ENCODE measurements at places on chromosomes 5 and 9.

DNA sequence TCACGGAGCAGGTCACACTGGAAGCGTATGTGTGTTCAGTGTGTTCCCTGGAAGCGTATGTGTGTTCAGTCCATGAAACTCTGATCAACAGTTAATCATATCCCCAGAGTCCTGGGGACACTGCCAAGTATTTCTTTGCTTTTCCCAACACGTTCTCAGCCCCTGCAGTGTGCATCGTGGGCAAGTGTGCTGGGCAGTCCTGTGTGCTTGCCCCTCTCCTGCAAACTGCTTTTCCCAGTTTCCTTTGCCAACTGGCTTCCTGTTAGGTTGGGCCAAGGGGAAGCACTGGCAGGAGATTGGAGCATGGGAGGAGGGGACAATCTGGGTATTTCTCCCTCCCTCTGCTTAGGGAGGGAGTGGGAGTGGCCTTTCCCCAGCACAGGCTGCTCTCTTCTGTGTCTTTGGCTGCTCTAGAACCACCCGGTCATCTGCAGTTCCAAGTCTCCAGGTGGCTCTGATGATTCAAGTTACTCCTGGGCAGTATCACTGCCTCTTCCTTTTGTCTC is 36.8 kb upstream of the NEK6 start:
- DNase-seq = no peak

- no peak for DNase-seq
Measured at GRCh38 chr9:38687389-38687842, 32.5 kb downstream of the FAM240B start.

- no peak for DNase-seq
Measured at GRCh38 chr5:131983244-131983771, 28.1 kb downstream of the ACSL6 start.

DNA sequence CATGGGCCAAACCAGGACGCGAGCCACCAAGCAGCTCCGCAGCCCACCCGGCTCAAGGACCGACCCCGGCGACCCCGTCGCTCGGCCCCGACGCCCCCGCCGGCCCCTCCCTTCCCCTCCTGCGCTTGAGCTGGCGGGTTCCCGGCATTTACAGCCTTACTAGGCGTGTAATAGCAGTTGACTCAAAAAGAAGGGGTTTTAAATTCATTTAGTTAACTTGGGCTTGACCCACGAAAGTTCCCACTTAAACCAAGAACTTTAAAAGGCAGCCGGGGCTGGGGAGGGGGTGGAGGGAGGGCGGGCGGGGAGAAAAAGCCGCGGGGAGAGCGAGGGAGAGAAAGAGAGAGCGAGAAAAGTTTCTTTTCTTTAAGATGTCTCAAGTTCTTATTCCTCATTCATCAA is 636 bp downstream of the PRDM12 start:
- no peak for DNase-seq
